ENCODE measurements at places on chromosomes 12 and 14.

GRCh38 chr12:47070310-47070709 lies 9.1 kb upstream of the PCED1B start:
- H3K27me3 ChIP-seq = no peaks in the 10 kb centered on the region
- H3K4me1 ChIP-seq = no peaks in the 10 kb centered on the region
- no peaks in the 10 kb centered on the region for H3K36me3 ChIP-seq
- no peak overlapping the region for H3K27ac ChIP-seq

DNA sequence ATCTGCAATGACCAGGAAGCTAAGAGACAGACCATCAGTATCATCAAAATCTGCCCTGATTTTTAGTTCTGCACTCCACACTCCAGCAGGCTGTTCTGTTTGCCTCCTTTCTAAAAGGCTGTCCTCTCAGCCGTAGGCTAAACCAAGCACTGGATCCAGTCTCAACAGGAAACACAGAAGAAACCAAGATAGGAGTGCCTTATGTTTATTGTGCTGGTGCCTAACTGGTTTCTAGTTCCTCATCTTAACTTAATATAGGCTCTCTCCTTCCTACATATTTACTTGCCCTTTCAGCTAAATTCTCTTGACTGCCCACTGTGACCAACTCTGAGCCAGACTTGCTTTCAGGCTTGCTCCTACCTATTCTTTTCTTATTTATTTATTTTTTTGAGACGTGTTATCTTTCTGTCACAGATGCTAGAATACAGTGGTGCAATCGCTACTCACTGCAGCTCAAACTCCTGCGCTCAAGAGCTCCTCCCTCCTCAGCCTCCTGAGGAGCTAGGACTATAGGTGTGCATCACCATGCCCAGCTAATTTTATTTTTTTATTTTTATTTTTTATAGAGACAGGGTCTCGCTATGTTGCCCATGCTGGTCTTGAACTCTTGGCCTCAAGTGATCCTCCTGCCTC lies 30.8 kb downstream of the GALNT4 start:
- no peak overlapping the region for H3K4me3 ChIP-seq
- no peaks in the 10 kb centered on the region for H3K27me3 ChIP-seq
- DNase-seq = no peak
- H3K4me1 ChIP-seq = peaks cover 18% of the 10 kb centered on the region

DNA sequence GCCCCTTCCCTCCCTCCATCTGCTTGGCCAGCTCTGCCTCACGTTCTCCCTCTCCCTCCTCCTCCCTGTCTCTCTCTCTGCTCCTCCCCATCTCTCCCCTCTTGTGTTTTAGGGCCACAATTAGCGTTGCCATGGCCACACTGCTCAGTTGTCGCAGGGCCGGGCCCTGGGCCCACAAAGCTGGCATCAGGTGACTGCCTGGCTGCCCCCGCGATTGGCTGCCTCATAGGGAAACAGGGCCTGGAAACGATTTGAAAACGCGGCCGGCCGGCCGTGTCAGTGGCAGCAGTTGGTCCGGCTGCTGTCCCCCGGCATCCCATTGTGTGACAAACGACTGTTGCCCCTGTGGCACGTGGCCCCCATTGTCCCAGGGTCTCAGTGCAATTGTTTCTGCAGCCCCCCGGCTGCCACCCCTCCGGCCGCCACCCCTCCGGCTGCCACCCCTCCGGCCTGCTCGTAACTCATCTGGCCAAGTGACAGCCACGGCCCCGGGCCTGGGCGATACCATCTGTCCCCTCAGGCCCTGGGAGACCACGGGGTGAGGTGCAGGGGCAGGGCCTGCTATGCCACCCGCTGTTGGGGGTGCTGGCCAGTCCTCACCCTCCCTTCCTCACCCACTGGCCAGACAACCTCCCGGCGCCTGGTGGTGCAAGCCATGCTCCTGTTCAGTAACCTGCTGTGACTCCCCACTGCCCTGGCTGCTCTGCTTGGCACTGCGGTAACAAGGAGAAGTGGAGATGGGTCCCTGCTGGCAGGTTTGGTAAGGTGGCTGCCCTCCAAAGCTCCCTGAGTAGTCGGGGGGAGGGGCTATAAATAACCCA lies 17.4 kb downstream of the FOXN4 start:
- H3K4me3 ChIP-seq = no peak overlapping the region
- no peak overlapping the region for H3K27ac ChIP-seq
- H3K36me3 ChIP-seq = no peaks in the 10 kb centered on the region
- no peaks in the 10 kb centered on the region for H3K4me1 ChIP-seq

DNA sequence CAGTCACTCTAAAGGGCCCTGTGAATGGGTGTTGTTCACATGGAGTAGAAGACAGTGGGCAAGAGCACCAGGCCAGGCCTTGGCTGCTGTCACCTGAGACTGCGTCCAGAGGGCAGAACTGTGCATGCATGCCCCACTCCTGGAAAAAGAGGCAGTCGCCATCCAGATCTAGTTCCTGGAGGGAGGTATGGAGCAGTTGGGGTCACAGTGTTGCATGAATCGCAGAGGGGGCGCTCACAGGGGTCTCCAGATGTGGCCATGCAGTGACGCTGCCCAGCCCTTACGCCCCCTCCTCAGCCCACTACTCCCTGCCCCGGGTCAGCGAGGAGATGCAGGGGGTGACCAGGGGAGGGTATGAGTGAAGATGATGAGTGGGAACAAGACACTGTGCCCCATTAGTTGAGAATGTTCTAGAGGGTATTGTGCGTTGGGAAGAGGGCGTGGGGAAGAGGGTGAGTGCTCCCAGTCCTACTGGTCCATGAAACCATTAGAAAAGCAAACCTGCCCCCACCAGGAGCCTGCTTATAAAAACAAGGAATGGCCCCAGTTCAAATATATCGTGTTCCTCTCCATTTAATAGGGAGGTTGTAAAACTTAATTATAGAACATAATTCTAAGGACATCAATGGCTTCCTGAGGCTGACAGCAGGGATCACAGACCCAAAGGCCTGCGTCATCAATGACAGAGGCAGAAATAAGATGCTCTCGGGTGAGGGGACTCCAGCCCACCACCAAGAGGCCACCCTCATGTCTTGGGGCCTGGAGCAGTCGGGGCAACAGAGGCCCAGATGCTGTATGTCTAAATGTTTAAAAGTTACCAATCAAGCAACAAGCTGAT lies 32.2 kb upstream of the BCL7A start:
- H3K4me3 ChIP-seq = no peak overlapping the region
- H3K27me3 ChIP-seq = no peaks in the 10 kb centered on the region
- no peaks in the 10 kb centered on the region for H3K36me3 ChIP-seq
- no peak overlapping the region for H3K27ac ChIP-seq
- H3K4me1 ChIP-seq = peaks cover 10% of the 10 kb centered on the region

GRCh38 chr12:13250416-13250815 lies 53.9 kb downstream of the EMP1 start:
- H3K27me3 ChIP-seq = peaks cover 54% of the 10 kb centered on the region
- H3K4me3 ChIP-seq = no peak overlapping the region
- no peak overlapping the region for H3K27ac ChIP-seq
- no peaks in the 10 kb centered on the region for H3K4me1 ChIP-seq
- DNase-seq = no peak
- H3K36me3 ChIP-seq = no peaks in the 10 kb centered on the region

All from central memory CD8-positive, alpha-beta T cell (primary cell).